H9 (cell line): ENCODE measurements at places on chromosomes 7 and 10.

DNA sequence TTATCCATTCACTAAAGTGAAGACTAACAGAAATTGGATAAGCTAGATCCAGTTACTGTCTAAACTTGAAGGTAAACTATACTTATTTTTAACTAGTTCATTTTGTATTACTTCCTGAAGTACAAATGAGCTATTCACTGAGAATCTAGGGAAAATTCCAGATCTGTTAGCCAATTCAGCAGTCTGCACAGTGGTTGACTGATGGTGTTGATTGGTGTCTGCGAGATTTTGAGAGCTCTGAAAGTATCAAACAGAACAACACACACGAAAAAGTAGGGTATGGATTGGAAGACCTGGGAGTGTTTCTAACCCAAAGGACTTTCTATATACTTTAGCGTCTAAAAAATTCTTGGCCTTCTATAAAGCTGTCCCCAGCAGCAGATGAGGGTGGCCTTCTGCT lies 33.6 kb upstream of the AGR2 start:
- DNase-seq, result no peak

GRCh38 chr7:47602272-47603004 lies 20.5 kb upstream of the TNS3 start:
- DNase-seq, result no peak

GRCh38 chr10:18087355-18087754 lies 52.9 kb upstream of the CACNB2 start:
- no peak for DNase-seq

GRCh38 chr7:98286093-98286539 lies 4.6 kb downstream of the BRI3 start:
- no peak for DNase-seq

- DNase-seq, result no peak
These were observed 91.5 kb downstream of the RTKN2 start for GRCh38 chr10:62177111-62177510.

DNA sequence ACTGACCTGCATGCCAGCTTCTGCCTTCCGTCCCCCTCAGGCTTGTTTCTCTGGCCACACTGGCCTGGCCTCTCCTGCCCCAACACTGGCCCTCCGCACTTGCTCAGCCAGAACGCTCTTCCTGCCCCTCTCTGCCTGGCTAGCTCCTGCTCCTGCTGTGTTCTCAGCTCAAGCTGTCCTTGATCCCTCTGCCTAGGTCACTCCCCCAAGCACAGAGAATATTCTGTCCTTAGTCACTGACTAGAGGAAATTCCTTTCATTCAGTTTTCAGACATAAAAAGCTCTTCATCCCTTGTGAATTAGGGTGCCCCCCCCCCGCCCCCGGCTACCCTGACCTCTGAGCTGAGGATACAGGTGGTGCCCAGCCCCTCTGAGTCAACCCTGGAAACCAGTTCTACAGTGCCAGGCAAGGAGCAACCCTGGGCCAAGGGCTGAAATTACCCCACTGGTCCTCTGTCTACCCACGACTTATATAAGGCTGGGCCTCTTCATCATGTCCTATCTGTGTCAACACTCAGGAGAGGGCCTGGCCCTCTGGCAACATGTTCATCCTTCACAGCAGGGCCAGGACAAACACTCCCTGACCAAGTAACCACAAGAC lies 6.6 kb upstream of the SGPL1 start:
- no peak for DNase-seq

- no peak for DNase-seq
These were observed 209.1 kb downstream of the CCSER2 start for GRCh38 chr10:84537447-84537931.

DNA sequence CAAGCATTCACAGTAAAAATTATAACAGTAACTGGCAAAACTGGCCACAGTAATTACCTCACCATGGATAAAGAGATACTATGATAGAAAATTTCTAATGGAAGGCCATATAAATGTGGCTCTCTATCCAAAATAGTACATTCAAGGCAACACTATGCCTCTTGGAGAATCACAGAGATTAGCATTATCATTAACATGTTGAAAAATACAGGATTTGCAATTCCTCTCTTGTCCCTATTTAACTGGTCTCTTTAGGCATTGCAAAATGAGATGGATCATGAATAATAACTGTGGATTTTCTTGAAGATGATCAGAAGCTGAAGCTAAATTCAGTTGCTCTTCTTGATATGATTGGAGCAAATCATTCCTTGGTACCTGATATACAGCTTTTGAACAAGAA lies 100.8 kb upstream of the HGF start:
- no peak for DNase-seq

GRCh38 chr7:71145906-71146901 lies 14.3 kb downstream of the GALNT17 start:
- DNase-seq, result no peak

GRCh38 chr7:71752171-71752935 lies 620.4 kb downstream of the GALNT17 start:
- peak; percentile 91 for DNase-seq

- DNase-seq, result no peak
These were observed 588 bp downstream of the GET4 start for GRCh38 chr7:876972-877311.

- no peak for DNase-seq
These were observed 6.0 kb downstream of the AKR1B10 start for GRCh38 chr7:134533288-134533771.

DNA sequence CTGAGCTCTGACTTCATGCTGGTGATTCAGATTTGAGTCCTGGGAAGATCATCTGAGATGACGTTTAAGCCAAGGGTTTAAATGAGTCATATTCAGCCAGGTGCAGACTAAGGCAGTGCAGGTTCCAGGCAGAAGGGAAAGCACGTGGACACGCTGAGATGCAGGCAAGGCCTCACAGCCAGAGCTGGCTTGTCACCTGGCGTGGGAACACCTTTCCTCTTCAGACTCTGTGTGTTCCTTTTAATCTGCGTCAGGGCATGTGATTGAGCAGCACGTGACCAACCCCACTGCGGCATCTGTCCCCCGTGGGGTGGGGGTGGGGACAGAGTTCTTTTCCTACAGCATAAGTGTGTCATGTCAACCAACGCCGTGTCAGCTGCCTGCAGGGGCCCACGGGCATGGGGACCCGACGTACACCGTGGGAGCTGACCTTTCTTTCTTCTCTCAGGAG lies 10.7 kb upstream of the IDI2 start:
- DNase-seq, result no peak

DNA sequence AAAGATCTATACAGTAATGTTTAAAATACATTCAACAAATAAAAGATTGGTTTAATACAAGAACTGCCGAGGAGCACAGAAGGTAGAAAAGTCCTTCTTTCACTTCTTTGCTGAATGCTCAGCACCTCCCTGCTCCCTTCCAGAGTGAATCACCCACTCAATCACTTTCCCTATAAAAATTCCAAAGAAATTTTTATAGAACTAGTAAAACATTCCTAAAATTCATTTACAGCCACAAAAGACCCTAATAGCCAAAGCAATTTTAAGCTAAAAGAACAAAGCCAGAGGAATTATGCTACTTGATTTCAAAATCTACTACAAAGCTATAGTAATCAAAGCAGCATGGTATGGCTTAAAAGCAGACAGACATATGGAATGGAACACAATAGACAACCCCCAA lies 320.9 kb downstream of the PCLO start:
- DNase-seq, result no peak

DNA sequence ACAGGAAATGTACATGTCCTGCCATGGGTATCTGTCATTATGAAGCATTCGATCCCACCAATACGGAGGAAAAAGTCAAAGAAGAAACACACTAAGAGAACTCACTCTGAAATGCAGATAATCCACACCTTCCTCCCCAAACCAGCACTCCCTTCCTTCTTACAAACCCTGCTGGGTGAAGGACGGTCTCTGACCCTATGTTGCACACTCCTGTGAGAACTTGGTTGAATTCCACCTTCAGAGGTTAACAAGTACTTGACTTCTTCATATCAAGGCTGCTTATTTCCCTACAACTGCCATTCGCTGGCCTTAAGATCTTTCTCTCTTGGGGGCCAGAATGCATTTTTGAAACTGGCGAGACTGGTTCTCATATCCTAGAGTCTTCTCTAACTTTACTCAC lies 16.6 kb downstream of the YWHAG start:
- DNase-seq, result no peak

GRCh38 chr7:144437370-144438191 lies 34.1 kb upstream of the NOBOX start:
- peak; percentile 40 for DNase-seq

- no peak for DNase-seq
These were observed 70.8 kb upstream of the FGFR2 start for GRCh38 chr10:121669028-121669374.

DNA sequence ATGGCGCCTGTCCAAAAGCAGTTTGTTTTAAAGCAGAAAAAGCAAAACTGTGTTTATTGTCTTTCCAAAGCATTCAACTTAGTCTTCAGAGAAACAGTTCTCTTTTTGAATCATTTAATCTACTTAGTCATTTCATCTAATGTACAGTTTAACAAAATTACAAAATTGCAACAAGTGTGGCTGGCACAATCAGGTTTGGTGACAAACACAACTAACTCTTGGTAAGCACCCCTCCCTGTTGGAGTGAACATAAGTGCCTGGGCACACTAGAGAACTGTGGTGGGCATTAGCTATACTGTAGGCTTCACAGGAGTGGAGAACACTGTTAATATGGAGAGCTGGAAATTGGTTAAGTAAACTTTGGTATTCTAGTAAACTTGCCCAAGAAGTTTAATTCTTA lies 6.9 kb downstream of the CREM start:
- no peak for DNase-seq

- no peak for DNase-seq
These were observed 45.5 kb downstream of the JAKMIP3 start for GRCh38 chr10:132111121-132111731.

DNA sequence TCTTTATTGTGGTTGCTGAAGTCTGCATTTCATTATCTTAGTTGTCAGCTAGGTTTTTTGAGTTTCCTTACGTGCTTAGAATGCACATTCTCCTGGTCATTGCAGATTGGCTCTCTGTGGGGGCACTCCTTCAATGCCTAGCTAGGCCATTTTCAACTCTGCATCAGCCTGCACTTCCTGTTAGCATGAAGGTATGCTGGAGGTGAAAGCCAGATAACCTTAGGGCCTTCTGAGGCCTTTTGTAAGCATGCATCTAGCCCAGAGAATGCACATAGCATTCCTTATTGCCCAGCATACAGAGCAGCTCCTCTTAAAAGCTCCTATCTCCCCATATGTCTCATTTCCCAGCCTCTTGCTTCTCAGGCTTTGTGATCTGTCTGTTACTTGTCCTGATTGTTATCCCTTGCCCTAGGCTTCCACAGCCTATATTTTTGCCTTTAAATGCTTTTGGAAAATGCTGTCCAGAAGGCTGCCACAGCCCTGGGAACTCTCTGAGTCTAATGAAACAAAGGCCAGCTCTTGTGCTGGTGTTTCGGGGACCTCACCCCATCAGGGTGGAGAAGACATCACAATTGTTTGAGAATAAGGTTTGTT lies 108.1 kb upstream of the IGFBP3 start:
- no peak for DNase-seq

DNA sequence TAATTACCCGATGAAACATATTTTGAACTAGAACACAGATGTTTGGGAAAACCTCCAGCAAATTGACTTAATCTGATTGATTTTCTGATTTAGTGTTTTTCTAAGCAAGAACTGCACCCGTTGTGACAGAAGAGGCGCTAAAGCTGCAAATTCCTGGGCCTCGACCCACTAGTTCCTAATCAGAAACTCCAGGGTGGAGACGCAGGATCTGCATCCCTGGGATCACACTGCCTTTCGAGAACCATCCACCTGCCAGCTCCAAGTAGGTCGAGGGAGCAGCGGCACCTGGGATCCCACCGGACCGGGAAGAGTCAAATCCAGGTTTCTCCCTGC lies 136.8 kb upstream of the CDCA7L start:
- DNase-seq, result no peak

DNA sequence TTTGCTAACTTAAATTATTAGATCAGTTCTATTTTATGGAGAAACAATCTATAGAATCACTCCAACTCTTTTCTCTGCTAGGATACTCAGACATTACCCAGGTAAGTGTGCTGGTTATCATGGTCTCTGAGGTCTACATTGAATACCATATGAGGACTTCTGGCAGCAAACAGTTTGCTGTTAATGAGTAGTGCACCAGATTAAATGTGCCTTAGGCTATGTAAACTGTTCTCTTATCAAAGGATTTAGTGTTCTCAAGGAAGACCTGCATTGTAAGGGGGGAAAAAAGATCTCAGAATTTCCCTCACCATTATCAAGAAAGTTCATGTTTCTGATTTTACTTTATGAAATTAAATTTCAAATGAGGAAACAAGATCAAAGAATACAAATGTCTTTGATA lies 107.5 kb downstream of the ITGB8 start:
- DNase-seq, result no peak

GRCh38 chr7:26584987-26585665 lies 279.3 kb downstream of the SKAP2 start:
- DNase-seq, result no peak

DNA sequence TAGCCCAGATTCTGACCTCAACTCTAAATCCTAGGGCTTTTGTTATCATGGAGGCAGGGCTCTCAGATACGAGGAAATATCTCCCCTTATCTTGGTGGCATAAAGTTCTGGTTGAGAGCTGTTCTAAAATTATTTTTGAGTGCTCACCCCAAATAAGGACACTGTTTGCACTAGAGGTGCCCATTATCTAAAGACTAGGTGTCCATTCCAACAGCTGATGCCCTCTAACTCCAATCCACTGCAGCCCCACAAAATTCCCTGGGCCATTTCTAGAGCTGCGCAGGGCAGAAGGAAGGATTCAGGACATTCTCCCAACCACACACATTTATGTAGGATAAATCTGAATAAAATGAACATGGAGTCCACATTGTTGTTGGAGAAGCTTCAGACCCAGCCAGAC lies 301.9 kb downstream of the FGFR2 start:
- DNase-seq, result no peak

GRCh38 chr10:18767981-18768380 lies 108.8 kb downstream of the ARL5B start:
- DNase-seq, result no peak

DNA sequence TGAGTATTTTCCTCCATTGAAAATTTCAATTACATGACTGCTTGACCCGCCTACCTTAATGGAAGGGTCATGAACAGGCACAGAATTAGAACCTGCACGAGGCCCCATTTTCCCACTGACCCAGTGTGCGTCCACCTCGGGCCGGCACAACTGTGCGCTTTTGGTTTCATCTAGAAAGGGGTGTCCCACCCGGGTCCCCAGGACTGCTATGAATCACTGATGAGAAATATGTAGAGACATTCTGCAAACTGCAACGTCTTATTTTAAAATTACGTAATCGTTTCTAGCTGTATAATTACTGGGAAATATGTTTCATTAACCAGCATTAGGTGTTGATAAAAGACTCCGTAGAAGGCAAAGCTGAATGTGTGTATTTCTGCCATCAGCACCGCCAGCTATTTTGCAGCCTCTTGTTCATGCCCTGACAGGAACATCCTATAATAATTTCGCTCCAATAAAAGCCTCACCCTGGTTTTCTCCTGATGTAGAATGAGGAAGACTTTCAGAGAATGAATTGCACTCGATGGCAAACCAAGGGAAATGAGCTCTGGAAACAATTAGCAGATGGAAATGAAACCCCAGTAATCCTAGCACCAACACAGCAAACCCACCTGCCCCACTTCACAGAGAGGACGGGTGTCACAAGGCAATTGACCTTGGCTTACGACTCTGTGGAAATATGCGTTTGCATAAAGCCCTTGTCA lies 562.1 kb downstream of the DNAJB6 start:
- no peak for DNase-seq
